ENCODE measurements at places on chromosomes 4 and X.

GRCh38 chr4:111773858-111774257 lies 371.4 kb upstream of the FAM241A start:
- no peak for DNase-seq

- DNase-seq, result no peak
These were observed 250.5 kb upstream of the PRKX start for GRCh38 chrX:3963980-3964379.

- no peak for DNase-seq
These were observed 63.8 kb downstream of the FAM47B start for GRCh38 chrX:35006361-35006760.

DNA sequence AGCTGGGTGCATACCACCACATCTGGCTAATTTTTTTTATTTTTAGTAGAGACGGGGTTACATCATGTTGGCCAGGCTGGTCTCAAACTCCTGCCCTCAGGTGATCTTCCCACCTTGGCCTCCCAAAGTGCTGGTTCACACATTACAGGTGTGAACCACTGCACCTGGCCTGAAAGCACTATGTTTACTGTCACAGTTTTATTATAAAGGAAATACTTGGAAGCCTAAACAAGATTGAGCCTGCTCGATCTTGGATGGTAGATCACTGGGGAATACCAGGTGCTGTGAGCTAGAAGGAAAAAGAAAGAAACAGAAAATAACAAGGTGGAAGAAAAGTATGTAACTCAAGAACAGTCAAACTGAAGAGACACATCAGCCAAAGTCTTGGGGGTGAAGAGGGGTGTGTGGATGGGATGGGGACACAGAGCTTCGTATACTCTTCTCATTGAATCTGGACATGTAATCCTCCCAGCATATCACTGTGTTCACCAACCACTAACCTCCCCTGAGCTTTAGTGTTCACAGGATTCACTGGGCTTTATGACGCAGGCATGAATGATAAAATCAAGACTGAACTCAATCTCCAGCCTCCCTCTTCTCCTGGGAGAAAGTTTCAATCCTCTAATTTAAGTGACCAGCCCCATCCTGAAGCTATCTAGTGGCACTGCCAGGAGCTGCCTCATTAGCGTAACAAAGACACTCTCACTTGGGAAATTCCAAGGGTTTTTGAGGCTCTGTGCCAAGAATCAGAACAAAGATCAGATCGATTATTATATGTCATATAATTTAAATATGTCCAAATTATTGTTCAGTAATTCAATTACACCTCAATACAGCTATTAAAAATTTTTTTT lies 40.9 kb downstream of the PDS5A start:
- no peak for DNase-seq

GRCh38 chr4:186104890-186105646 lies 564 bp downstream of the FAM149A start:
- no peak for DNase-seq

DNA sequence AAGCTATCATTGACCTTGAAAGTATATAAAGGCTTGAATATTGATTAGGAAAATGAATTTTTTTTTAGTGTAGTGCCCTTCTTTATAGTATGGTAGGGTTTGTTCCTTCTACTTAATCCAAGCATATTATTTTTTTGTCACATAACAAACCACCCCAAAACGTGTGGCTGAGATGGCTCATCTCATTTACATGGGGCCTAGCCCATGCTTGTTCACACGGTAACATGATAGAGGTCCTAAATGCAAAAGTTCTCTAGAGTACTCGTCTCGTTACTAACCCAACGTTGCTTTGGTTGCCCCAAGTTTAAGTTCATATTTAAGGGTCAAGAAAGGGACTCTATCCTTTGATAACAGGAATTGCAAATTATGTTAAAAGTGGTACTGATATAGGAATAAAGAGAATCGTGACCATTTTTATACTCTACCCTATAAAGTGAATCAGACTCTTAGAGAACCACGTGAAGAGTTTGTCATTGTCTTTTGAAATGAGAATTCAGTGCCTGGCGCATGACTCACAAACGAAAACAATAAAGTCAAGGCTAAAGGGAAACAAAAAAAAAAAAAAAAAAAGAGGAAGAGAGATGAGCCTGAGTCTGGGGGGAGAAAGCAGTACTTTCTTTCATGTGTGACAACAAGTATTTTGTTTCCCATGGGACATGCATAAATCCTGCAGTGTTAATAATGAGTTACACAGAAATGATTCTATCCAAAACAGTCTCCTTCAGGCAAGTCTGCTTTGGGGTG lies 402.8 kb upstream of the NWD2 start:
- DNase-seq, result no peak

GRCh38 chr4:169147191-169147590 lies 123.6 kb downstream of the SH3RF1 start:
- DNase-seq, result no peak

GRCh38 chr4:7429601-7430078 lies 5.1 kb downstream of the PSAPL1 start:
- no peak for DNase-seq

DNA sequence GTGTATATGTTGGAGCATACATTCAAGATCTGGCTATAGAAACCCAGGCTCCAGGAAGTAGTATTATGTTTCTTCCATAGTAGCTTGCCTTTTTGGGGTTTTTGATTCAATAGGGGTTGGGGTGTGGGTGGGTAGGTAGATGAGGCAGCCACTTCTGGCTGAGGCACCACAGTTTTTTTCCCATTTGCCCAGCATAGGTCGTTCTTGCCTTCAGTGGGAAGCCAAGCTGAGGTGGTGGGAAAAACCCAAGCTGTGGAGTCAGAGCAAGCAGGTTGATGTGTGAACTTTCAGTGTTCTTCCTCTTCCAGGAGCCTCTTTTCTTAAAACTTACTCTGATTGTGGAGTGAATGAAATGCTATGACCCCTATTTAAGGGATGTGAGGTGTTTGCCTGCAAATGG lies 67.0 kb upstream of the RPS6KA3 start:
- no peak for DNase-seq

- DNase-seq, result no peak
These were observed 36.1 kb downstream of the FRMPD4 start for GRCh38 chrX:12174358-12174757.

Data from activated CD4-positive, alpha-beta T cell treated with anti-CD3 and anti-CD28 coated beads, Interleukin-2, Interleukin-6, amounts not matched to agents 100 ng/mL and 50 ng/mL, durations not matched to agents 16 hours and 8 hours (primary cell).